ENCODE measurements at places on chromosomes 11 and 22. TPM values are rescaled to one million over a fixed set of nuclear protein-coding genes. Genes with fewer than 3 reads are reported as not detected.
A peak's percentile ranks its signal among the peaks of the same experiment; 100 is the strongest.

The RPS6KB2 gene
- 30.6 TPM for total RNA-seq

The RTN3 gene
- total RNA-seq = 105 TPM

The ZNF280B gene
- total RNA-seq = 0.36 TPM

DNA sequence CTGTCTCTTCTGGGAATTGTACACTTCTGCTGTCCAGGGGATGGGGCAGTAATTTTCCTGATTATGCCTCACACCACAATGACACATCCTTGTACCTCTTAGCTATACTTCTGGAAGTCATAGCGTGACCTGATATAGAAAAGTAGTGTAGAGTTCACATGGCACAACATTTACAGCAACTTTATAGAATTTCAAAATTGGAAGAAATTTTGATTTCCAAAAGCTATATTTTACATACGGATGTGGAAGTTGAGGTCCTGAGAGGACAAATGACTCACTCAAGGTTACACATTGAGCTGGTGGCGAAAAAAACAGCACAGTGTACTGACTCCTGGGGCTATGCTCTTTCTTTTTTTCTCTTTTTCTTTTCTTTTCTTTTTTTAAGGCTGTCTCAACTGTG, 6.3 kb upstream of the CYP2R1 start:
- DNase-seq = no peak

- peak; percentile 85 for DNase-seq
Observed at GRCh38 chr22:28442264-28442710, 237.4 kb downstream of the TTC28 start.

GRCh38 chr11:86120807-86121206, 51.9 kb upstream of the PICALM start:
- no peak for DNase-seq

DNA sequence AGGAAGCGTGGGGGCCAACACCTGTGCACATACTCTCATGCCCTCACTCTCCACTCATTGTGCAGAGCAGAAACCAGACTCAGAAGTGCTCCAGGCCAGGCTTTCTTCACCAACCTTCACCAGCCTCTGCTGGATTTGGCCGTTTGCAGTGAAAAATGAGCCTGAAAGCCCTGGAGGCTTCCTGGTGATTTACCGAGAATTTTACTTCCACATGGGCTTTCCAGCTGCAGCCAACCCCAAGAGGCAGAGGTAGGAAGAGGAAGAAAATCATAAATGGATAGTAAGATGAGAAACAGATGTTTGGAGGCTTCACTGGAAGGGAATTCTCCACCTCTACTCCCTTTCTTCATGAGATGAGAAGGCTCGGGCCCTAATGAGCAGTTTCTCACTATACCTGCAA, 155.4 kb downstream of the ETS1 start:
- no peak for DNase-seq

The DCHS1 gene
- 21.7 TPM for total RNA-seq

DNA sequence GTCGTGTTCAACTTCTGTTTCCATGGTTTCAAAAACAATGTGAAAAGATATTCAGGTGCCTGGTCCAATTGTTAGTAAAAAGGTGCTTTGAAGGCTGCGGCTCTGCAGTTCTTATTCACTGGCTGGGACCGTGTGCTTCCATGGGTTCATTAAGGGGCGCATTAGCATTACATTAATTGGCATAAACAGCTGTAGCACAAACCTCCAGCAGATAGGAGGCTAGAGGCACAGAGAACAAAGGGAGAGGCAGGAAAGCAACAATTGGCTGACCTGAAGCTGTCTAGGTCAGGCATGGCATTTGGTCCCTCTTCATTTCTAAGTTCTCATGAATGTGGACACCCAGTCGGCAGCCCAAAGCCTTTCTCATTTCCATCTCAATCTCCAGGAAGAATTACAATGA, 16.6 kb downstream of the PAK1 start:
- no peak for DNase-seq

DNA sequence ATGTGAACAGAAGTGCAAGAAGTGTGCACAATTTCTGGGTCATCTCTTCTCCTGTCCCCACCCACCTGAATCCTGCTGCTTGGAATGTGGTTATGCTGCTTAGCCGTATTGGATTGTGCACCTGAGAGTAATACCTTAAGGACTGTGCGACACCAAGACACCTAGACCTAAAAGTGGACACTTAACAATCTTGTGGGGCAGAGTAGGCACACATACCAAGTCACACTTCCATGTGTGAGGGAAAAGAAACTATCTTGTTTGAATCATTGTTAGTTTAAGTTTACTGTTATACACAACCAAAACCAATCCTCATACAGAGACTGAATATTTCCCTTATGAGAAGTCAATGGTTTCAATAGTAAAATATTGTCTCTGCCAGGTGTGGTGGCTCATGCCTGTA, 93.7 kb downstream of the CCDC83 start:
- no peak for DNase-seq

- no peak for DNase-seq
Observed at GRCh38 chr11:29336727-29337575, 679.9 kb downstream of the KCNA4 start.

DNA sequence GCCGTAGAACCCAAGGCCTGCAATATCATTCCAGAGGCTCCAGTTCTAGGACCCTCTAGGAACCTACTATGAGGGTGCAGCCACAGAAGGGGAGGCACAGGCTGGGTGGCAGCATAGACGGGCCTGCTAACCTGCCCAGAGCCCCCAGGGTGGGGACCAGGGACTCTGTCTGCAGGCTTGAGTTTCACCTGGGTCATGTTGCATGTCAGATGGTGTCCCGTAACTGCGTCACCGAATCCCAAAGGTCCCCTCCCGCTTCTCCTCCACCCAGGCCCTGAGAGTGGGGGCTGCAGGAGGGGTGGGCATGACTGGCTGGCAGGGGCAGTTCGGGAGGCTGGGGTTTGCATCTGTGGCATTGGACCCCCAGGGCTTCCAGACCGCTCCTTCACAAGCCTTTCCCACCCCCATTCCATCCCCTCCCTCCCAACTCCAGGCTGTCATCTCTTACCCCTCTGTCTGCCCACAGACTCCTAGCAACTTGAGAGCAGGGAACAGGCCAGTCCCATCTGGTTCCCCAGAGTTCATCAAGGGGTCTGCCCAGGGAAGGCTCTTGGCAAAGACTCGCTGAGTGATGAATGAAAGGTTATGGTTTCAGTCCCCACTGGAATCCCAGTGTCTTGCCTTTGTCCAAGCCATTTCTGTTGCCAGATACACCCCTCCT, 16.3 kb downstream of the MYO7A start:
- DNase-seq = no peak

The RHOD gene
- 24.2 TPM for total RNA-seq

The PRODH gene
- 3.6 TPM for total RNA-seq

- no peak for DNase-seq
Observed at GRCh38 chr22:31538815-31539214, 42.5 kb downstream of the SFI1 start.

The MUC5B gene
- not detected for total RNA-seq

- DNase-seq = no peak
Observed at GRCh38 chr22:23908587-23909205, 14.5 kb downstream of the MIF start.

DNA sequence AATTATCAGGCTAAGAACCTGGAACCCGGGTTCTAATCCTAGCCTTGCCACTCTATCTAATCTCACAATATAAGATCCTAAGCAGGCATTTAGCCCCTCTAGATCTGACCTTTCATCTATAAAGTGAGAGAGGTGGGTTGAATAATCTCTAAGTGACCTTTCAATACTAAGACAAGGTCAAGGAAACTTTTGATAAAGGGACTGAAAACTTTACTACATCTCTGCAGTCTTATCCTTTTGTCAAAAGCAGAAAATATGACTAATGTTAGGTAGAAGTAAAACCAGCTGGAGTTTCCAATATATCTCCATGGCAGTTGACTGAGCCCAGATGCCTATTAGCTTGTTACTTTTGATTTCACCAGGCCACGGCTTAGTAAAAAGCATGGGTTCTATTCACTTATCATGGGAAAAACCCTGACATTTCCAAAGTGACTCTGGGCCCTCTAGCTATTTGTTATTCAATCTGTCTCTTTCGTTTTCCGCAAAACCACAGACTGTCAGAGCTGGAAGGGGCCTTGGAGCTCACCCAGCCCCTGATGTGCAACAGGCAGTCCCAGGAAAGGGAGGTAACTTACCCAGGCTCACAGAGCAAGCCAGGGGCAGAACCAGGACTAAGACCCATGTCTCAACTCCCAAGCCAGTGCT, 75.8 kb downstream of the RAB30 start:
- DNase-seq = no peak

- DNase-seq = no peak
Observed at GRCh38 chr22:36561291-36561811, 32.4 kb upstream of the EIF3D start.

- DNase-seq = no peak
Observed at GRCh38 chr11:106989078-106989455, 29.2 kb downstream of the GUCY1A2 start.

Data from sigmoid colon (tissue), 7 donors.